DND-41 (cell line): ENCODE measurements at places on chromosomes 16 and 17.

- DNase-seq = no peak
Measured at GRCh38 chr16:35182043-35182677, 1722.7 kb downstream of the TP53TG3F start.

DNA sequence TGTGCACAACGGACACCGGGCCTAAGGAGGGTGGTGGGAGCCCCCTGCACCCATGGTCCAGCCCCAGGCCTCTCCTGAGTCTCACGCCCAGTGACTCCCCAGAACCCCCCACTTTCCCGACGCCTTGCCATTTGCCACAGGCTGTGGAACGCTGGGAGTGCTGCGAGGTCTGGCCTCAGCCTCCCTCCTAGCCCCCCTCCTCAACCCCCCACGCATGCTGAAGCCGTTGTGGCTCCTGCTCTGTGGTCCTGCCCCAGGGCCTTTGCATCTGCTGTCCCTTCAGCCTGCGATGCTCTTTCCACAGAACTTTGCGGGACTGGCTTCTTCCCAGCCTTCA lies 226.0 kb upstream of the GSE1 start:
- peak; percentile 1 for DNase-seq

GRCh38 chr16:11253009-11253994 lies 2.7 kb downstream of the SOCS1 start:
- peak; percentile 51 for DNase-seq

DNA sequence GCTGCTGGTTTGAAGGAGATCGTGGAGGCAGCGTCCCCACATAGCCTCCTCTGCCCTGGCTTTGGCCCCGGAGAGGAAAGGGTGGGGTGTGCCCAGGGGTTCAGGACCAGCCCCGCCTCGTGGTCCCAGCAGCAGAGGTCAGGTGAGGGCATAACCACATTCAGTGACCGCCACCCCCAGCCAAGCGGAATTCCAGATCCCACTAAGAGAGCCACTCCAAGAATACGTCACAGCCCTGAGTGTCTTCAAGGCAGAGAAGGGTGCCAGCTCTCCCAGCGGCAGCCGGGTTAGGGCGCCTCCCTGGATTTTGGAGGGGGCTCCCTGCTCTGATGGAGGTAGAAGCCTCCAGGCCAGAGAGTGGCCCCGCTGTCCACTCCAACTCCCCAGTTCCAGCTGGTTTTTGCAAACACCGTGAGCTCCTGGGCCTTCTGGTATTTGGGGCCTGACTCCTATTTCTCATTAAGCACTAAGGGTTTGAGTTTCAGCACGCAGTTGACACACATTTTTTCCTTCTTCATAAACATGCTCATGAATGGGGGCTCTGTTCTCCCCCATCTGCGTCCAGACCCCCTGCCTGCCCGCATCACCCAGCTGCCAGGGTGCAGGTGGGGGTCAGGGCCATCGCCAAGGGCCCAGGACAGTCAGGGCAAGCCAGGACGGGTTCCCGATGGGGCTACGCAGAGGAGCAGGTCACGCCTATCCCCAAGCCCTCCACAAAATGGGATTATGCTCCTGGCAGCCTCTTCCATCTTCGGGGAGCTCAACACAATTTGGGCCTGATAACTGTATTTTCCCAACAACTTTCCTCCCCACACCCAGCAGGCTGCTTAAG lies 98.4 kb upstream of the PLCG2 start:
- no peak for DNase-seq

DNA sequence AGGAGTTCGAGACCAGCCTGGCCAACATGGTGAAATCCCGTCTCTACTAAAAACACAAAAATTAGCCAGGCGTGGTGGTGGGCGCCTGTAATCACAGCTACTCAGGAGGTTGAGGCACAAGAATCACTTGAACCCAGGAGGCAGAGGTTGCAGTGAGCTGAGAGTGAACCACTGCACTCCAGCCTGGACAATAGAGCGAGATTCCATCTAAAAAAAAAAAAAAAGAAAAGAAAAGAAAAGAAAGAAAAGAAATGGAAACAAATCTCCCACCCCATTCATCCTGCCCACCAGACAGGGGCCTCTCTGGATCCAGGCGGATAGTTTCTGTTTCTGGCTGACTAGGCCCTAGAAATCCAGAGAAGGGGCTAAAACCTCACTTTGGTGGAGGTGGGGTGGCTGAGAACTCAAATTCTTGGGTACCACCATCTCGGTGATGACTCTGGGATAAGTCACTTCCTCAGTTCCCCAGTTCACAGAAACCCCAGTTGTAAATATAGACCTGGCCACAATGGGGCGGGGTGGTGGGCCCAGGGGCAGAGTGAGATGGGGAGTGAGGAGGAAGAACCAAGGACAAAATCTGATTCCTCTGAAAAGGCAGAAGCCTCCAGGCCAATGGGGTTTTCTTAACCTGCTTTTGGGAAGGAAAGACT lies 22.2 kb downstream of the SOCS1 start:
- peak; percentile 76 for DNase-seq

DNA sequence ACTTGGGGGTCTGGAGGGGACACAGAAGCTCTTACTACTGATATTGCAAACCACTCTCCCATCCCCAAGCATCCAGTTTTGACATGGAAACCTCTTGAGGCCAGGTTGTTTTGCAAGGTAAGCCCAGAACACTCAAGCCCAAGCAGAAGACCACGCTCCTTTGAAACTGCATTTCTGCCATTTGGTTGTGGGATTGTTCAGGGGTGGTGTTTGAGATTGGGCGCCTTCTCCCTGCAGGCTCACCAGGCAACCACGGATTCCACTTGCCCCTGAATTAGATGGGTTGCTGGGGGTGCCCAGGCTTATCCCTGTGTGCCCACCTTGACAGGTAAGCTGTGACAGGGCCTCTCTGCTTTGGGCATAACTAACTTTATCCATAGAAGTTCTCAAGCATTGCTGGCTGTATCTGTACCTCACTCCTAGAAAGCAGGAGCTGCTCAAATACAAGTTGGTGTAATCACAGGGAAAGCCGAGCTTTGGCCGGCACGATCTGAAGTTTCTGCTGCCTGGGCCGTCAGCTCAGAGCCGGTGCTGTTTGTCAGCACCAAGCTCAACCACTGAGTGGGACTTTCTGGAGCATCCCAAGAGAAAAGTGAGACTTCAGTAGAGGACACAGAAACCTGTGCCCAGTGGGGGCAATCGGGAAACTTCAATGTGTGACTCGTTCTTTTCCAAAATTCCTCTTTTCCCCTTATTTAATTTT lies 93.6 kb downstream of the CYLD start:
- DNase-seq = no peak

DNA sequence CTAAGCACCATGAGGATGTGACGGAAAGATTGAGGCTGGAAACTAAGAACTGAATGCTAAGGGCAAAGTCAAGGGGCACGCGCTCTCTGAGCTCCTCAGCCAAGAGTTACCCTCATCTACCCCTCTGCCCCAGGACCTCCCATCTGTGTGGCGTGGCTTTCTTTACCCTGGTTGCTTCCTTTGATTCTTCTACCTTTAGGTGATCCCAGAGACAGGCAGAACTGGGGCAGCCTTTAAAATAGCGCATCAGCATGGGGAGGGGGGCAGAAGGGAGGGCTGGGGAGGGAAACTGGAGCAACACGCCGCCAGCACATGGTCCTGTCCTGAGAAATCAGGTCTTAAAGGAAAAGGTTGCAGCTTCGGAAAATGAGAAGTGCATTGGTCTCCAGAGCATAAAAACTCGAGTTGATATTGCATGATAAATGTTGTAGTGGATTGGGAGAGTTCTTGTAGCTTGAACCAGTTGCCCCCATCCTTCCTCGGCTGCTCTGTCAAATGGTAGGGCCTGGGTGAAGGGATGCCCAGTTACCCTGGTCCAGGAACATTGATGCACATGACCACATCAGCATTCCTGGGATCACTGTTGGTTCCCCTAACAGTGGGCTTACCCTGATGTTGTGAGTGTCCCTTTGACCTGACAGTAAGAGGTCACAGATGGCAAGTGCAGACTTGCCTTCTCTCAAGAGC lies 29.7 kb downstream of the LDHD start:
- DNase-seq = peak; percentile 64

- no peak for DNase-seq
Measured at GRCh38 chr16:65779201-65779600, 587.3 kb upstream of the CDH5 start.

GRCh38 chr17:77475016-77475976 lies 334.5 kb downstream of the SEC14L1 start:
- DNase-seq = peak; percentile 62

GRCh38 chr17:82776454-82776853 lies 24.6 kb downstream of the TBCD start:
- DNase-seq = no peak

DNA sequence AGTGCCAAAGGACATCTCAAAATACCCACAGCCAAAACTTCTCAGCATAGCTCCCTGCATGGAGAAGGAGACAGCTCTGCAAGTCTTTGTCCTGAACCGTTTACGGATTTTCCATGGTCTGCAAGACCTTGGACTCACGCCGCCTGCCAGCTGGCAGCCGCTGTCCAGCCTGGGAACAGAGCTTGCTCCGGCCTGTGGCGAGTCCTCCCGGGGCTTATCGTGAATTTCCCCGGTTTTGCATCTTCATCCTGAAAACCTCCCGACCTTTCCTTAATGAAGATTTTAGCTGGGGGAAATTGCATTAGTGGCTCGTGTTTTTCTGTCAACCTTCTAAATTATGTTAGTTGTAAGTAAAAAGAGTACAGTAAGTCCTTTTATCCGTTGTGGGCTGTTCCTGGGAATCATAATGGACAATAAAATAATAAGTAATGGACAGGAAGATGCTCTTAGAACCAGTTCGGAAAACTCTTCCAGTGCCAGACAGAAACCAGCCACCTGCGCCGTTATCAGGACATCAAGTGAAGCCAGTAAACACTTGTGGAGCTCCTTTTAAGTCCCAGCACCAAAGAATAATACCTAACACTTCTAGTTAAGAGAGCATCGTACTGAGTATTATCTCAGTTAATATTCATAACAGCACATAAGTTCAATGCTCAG lies 112.4 kb upstream of the NOL11 start:
- DNase-seq = no peak

DNA sequence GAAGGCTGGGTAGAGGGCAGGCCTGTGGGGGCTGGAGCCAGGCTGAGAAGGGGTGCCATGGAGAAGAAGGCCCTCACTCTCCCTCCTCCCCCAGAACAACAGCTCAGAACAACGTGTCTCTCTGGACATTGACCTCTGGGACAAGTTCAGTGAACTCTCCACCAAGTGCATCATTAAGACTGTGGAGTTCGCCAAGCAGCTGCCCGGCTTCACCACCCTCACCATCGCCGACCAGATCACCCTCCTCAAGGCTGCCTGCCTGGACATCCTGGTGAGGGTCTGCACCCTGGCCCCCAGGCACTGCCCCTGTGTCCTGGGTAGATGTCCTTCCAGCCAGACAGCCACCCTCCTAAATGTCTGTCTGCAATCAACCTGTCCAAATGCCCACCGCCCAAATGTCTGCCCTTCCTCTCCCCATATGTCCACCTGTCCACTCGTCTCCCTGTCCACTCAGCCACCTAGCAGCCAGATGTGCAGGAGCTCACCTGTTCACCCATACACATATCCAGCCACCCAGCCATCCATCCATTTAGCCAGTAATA lies 12.2 kb downstream of the GJD3 start:
- no peak for DNase-seq

GRCh38 chr17:732902-733720 lies 715 bp downstream of the TLCD3A start:
- no peak for DNase-seq

DNA sequence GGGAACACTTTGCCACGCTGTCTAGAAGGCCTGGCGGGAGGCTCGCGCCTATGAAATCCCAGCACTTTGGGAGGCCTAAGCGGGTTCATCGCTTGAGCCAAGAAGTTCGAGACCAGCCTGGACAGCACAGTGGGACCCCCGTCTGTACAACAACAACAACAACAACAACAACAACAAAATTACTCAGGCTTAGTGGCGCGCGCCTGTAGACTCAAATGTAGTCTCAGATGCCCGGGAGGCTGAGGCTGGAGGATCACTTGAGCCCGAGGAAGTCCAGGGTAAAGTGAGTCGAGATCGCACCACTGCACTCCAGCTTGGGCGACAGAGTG lies 297 bp upstream of the SLFN13 start:
- no peak for DNase-seq

DNA sequence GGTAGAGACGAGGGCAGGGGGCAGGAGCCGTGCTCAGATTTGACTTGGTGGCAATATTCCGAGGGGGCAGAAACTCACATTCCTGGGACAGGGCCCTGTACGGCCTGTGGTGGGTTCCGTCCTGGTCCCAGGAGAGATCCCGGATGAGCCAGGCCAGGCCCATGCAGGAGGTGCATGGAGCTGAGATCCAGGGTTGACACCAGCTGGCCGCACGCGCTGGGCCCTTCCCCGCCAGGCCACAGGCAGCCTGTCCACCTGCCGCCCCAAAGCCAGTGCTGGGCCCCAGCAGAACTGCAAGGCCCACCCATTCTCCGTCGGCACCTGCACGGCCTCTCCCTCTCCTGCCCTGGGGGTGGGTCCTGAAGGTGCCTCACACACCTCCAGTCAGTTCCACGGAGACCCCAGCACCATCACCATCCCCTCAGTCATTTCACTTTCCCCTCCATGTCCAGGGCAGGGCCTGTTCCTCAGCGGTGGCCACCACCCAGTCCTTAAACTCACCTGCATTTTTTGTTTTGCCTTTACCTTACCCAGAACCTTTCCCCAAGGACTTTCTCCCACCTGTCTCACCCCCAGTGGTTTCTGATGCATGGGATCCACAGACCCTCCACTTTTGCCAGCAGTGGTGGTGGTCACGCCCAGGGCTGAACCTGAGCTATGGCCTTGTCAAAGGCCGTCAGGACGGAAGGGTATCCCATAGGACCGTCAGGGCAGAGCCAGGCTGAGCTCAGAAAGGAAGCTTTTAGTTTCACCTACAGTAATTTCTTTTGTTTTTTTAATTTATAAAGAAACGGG lies 25.1 kb upstream of the CDH15 start:
- no peak for DNase-seq

DNA sequence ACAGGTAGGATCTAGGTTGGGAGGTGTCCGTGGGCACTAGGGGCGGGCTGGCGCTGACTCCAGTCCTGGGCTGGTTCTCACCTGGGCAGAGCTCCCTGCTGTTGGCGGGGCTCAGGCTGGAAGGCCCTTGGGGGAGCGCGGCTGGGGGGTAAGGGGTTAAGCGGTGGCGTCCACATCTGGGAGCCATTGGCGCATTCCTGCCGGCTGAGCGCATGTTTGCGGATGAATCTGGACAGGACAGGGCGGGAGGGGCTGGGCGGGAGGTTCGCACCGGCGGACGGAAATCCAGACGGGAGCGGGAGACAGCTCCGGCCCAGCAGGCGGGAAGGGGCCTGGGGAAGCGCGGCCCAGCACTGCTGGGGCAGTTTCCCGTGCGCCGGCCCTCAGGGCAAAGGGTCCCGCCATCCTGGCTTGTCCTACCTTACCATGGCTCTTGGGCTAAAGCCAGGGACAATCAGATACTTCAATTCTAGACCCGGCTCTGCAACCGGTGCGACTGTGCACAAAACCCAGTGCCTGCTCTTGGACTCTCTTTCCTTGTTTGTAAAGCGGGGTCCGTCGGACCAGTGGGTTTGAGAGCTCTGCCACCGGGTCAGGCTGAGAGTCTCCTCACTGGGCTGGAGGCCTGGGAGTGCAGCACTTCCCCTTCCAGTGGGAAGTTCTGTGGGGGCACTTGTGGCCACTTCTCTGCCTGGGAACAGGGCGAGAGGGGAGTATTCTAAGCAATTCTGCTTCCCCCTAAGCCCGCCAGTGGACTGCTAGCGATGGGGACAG lies 7.8 kb downstream of the RARA start:
- DNase-seq = no peak
